ENCODE measurements at places on chromosomes 2 and 18.

- no peak for DNase-seq
These were observed 51.4 kb upstream of the RIOK3 start for GRCh38 chr18:23401400-23402347.

DNA sequence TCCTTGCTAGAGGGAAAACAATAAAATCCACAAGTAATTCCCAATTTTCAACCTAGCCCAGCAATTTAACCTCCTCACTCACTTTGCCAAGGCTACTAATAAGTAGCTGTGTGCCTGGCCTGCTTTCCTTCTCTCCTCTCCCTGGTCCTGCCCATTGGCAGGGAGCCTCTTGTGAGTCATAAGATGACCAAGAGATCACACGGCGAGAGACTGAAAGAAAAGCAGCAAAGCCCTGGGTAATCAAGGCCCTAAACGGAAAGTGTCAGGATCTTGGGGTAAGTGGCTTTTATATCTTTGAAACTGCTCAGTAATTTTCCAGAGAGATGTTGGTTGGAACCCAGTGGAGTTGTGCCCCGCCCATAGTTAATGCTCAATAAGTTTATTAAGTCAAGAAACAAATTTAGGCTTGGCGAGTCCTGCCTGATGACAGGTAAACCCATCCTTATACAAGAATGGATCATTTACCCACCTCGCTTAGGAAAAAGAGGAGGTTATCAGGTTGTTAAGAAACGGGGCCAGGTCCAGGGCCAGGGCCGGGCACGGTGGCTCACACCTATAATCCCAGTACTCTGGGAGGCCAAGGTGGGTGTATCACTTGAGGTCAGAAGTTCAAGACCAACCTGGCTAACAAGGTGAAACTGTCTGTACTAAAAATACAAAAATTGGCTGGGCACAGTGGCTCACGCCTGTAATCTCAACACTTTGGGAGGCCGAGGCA, 10.0 kb upstream of the ADAM17 start:
- DNase-seq: no peak

DNA sequence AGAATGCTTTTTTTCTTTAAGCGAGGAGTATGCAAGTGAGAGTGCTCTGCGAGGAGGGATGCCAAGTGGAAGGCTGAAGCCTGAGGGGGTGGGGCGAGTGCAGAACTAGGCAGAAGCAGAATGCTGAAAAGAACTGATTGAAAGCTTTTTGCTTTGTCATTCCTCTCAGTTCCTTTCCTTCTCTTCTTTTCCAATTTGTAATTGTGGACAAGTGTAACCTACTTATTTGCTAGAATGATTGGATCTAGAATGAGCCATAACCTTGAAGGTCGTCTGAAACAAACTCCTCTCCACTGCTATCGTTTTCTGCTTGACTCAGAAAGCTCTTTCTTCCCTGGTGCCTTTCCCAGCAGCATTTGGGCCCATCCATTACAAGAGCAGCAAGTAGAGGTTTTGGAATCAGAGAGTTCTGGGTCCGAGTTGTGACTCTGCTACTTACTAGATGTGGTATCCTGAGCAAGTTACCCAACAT, 115.3 kb downstream of the METTL8 start:
- DNase-seq: peak; percentile 42

DNA sequence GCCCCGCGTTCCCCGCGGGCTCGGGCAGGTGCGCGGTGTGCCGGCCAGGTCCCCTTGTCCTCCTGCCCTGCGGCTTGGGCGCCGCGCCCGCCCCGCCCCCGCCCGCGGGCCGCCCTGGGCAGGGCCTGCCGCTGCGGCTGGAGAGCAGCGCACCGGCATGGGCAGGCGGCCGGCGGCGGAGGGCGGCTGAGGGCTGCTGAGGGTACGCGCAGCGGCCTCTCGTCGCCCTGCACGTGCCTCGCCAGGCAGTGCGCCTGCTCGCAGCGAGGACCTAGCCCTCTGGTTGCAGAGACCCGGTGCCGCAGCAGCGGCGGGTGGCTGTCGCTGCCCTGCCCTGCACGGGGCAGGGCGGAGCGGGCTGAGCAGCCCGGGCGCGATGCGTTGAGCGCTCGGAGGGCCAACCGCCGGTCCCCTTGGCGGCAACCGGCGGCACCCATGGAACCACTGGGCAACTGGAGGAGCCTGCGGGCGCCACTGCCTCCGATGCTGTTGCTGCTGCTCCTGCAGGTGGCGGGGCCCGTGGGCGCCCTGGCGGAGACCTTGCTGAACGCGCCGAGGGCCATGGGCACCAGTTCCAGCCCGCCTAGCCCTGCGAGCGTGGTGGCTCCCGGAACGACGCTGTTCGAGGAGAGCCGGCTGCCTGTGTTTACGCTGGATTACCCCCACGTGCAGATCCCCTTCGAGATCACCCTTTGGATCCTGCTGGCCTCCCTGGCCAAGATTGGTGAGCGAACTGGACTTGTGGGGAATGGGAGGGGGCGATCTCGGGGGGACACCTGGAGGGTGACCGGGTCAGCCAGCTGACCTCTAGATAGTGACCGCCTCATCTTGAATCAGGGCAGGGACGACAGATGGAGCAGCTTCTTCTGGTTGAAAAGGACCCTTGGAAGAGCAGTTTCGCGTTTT, at the start of gene SLC9A2:
TSS of gene SLC9A2 (plus strand) at position 140 of the 906 bp plus-strand sequence. CDS start at position 436, 296 bp downstream.
- peak; percentile 50 for DNase-seq

DNA sequence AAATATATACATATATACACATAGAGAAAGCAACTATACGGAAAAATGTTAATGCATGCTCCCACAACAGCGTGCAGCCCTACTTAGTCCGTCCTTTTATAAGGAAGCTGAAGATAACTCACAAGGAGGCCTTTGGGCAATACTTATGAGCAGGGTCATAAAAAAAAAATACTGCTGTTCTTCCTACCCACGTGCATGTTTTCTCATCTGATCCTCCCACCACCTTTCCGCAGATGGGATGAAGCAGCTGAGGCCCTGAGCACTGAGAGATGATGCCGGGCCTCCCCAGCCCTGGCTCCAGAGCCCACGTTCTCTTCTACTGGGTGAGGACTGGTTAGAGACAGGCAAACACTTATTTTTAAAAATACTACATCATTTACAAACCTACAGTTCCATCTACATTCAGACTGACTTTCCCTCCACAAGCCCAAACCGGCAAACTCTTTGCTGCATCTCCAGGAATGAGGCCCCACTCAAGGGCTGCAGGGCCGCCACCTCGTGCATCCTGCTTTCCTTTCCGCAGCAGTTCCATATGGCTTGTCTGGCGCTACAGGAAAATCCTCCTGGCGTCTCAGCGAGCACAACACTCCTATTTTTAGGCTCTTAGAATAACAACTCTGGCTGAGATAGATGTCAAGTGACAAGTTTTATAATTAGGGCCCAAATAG, 41.6 kb downstream of the TBC1D8 start:
- DNase-seq: no peak

GRCh38 chr18:33700513-33700976, 122.5 kb downstream of the ASXL3 start:
- no peak for DNase-seq

DNA sequence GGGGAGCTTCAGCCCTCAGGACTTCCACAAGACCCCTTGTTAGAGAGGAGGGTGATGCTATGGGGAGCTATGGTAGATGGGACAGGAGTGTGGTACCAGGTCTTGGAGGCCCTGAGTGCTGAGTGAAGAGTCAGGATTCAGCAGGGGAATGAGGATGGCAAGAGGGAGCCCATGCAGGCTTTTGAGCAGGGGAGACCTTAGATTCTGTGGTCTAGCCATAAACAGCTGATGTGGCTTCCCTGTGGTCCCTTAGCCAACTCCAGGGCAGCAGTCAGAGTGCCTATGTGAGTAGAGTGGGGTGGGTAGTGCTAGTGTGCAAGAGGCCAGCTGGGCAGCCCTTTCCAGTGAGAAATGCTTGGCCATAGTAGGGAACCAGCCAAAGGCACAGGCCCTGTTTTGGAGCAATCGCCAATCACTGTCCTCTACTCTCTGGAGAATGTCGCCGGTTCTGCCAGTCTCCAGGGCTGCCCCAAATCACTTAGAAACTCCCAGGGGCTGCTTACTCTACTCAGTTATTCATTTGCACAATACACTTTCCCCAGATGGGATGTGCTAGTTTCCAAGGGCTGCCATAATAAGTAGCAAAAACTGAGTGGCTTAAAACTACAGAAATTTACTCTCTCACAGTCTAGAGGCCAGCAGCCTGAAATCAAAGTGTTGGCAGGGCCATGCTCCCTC, 310.5 kb downstream of the SMAD2 start:
- DNase-seq: no peak

GRCh38 chr2:129464036-129464435, 515.4 kb upstream of the RAB6C start:
- no peak for DNase-seq

- no peak for DNase-seq
These were observed 4.7 kb downstream of the SLC11A1 start for GRCh38 chr2:218386505-218387368.

- no peak for DNase-seq
These were observed 453.4 kb upstream of the SLC14A2 start for GRCh38 chr18:45161850-45162249.

DNA sequence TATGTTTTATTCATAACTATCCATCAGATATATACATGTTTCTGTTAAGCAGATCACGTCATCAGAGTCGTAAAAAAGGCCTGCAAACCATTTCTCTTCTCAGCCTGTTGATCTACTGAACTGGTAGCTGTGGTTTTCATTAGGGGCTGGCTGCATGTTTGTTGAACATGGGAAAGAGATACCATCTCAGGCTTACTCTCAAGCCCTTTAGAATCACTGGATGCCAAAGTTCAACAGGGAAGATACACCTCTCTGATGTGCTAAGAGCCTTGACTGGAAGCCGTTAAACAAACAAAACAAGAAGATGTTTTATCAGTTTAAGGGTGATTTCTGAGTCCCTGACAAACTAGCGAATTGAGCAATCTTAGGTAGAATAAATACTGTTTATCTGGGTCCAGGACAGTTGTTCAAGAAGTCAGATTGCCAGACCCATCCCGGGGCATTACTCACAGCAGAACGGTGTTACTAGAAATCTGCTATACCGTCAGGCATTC, 94.5 kb upstream of the LMAN1 start:
- no peak for DNase-seq

- no peak for DNase-seq
These were observed 275.0 kb downstream of the MREG start for GRCh38 chr2:215738351-215738750.

DNA sequence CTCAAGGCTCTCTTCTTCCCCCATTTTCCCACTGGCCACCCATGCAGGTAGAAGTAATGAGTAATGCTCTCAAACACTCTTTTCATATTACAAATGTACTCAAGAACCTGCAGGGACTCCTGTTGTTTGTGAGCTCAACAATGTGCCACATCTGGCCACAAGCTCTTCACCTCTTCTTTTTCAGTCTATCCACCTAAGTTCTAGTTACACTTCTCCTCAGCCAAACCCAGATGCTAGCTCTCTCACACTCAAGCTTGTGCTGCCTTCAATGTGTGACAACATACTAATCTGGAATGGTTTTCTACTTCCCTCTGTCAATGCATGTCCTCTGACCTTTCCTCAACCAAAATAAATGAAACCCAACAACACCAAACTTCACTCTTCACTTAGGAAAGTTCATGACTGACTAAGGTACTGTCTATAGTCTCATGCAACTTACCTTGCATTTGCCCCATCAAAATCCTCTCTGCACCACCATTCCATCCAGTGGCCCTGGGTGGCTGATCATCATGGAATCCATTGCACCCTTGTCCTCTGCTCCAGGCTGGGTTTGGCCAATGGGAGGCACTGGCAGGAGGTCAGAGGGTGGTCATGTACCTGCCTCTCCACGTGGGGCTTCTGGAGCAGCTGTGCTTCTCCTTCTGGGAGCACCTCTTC, 5.3 kb upstream of the IL18R1 start:
- no peak for DNase-seq

DNA sequence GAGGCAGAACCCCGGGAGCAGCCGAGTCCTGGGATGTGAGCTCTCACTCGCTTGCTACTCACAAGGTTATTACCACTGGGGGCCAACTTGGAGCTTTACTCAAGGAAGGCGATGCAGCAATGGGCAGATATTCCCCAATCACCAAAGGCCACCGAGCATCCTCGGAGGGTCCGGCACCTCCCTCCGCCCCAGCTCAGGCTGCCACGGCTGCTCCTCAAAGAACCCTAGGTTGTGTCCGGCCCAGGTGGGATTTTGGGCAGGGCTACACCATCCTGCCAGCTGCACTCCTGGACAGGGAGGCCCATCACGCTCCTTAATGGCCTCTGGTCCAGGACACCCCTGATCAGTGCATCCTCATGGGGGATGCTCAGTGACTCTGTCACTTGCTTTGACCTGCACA, 24.8 kb downstream of the FBLN7 start:
- no peak for DNase-seq

DNA sequence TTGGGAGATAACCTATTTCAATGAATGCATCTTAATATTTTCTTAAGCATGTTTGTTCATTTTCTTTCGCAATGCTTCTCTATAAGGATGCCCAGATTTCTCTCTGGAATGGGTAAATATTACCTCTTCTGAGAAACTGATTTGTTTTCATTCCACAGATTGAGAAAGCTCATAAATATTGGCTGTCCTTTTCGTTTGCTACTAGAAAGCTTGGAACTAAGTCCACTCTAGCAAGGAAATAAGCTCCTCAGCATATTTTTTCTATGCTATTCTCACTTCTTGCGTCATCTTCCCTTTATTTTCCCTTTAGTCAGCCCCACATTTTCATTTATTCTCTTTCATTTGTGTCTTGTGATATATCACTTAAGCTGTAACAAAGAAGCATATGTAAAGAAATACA, 76.3 kb downstream of the ANTXR1 start:
- no peak for DNase-seq
